ENCODE measurements at places on chromosomes 6 and 20.

DNA sequence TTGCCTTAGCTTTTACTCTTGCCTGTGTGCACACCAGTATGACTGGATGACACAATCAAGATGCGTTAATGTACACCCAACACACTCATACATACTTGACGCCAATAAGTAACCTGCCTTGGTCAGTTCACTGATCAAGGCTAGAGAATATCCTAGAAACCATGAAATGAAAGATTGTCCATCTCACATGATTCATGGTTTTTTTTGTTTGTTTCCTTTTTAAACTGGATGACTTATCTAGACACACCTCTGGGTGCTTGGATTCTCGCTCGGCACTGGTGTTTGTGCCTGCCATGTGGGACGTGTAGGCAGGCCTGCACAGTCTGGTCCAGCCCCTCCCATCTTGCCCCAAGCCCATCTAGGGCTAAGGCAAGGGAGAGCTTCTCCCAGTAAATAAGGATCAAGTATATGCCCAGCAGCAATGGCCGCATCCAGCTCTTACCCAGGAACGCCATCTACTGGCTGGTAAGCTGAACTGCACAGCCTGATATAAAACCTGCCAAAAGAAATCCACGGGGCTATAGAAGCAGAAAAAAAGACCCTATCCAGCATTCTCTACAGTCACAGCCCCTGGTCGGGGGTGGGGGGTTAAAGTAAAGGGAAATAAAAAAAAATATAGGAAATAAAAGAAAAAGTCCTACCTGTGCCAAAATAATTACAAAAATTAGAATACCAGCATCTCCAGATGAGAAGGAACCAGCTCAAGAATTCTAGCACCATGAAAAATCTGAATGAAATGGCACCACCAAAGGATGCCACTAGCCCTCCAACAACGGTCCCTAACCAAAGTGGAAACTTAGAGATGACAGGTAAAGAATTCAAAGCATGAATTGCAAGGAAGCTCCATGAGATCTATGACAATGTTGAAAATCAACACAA, 73.3 kb downstream of the OTOR start:
- DNase-seq = no peak

DNA sequence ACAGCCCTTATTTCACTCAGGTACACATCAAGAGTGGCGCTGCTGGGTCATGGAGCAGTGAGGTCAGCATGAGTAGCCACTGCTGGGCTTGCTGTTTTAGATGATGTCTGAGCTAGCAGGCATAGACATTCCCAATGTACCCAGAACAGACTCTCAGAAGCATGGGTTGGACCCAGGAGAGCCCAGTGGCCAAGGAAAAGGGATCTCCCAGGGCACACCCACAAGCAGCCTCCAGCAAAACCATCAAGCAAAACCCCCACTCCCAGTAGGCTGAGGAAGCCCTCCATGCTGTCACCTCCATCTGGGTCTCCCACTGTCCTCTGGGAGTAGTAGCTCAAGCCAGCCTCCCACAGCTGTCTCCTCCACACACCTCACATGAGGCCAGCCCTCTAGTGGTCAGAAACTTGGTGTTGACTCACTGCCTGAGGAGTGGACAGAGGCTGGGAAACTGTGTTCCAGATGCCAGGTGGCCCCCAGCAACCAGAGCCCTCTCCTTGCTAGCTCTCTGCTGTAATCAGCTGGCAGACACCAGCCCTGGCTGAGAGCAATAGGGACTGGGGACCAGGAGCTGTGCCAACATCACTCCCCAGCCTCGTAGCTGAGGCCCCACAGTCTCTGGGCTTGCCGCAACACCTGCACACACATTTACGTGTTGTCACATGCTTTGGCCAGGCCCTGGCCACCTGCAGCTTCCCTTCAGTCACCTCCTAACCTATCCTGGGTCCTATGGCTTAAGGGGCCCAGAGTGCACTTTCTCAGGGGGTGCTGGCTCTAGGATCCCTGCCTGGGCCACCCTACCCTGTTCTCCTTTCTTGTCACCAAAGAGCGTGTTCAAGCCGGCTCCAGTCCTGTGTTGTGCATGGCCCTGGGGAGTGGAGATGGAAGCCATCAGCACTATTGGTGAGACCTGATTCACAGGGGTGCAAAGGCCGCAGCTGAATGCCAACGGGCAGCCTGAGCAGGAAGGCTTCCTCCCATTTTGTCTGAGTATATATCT, 1.9 kb upstream of the AP5S1 start:
- DNase-seq = no peak

DNA sequence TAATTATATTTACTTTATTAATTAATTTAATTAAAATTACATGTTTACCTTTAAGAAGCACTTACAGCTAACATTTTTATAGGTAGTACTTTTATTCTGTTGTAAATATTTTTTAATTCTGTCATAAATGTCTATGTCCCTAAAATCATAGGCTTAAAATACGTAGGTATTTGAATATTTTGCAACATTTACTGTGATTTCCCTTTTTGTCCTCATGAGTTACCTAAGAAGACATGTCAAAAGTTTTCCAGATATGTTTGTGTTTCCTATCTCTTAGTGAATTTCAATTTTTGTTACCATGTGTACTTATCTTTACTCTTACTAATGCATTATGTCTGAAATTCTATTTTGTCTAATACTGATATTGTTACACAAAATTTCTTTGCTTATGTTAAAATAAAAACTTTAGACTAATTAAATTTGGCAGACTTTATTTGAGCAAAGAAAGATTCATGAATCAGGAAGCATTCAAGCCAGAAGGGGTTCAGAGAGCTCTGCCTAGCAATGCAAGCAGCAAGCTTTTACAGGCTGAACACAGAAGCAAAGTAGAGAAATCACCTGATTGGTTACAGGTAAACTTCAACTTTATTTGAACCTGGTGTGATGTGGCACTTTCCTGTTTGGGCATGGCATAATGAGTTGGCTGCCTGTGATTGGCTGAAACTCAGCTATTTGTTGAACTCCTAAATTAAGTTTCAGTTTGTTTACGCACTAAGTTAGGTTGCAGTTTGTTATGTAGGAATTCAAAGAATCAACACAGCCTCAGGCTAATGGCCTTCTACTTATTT, 123.2 kb upstream of the TMEM170B start:
- no peak for DNase-seq

DNA sequence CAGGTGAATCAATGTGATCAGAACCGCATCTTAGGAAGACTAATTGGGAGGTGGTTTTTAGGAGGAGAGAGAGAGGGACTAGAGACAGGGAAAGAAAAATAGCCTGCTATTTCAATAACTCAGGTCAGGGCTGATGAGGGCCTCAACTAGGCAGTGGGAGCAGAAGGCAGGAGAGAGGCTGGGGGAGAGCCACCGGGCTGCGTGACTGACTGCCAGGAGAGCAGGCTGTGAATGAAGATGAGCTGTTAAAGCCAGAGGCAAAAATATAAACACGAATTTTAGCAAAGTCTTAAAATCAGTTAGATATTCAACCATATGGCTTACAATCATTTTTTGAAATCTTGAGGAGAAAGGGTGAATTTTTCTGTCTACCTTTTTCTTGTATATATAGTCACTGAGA, 149.6 kb downstream of the IPCEF1 start:
- DNase-seq = no peak

GRCh38 chr6:91538622-91539021, 951.8 kb upstream of the MAP3K7 start:
- DNase-seq = no peak

Data from activated naive CD8-positive, alpha-beta T cell treated with anti-CD3 and anti-CD28 coated beads, Interleukin-2, amount 50 U/mL, for 16 hours (primary cell).